Activated CD8-positive, alpha-beta memory T cell treated with anti-CD3 and anti-CD28 coated beads for 4 hours (primary cell): ENCODE measurements at places on chromosomes 5 and 9.

- no peak for DNase-seq
Observed at GRCh38 chr9:86521977-86522376, 167.8 kb upstream of the TUT7 start.

- DNase-seq, result no peak
Observed at GRCh38 chr9:3809724-3810123, 283.9 kb upstream of the RFX3 start.

- DNase-seq, result no peak
Observed at GRCh38 chr5:28014779-28015178, 976.4 kb upstream of the CDH9 start.

- DNase-seq, result no peak
Observed at GRCh38 chr5:179065703-179066102, 5.5 kb downstream of the ZNF354C start.

DNA sequence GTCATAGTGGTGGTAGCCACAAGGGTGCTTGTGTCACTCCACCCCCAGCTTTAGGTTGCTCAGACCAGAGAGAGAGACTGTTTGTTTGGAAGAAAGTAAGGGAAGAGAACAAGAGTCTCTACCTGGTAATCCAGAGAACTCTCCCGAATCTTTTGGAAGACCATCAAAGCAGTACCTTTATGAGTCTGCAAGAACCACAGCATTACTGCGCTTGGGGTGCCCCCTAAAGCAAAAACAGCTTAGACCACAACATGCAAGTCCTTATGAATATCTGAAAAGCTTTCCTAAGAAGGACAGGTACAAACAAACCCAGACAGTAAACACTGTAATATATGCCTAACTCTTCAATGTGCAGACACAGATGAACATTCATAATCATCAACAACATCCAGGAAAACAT, 1398.6 kb upstream of the C9orf72 start:
- no peak for DNase-seq

- no peak for DNase-seq
Observed at GRCh38 chr9:112869917-112870316, 20.8 kb downstream of the SLC46A2 start.

DNA sequence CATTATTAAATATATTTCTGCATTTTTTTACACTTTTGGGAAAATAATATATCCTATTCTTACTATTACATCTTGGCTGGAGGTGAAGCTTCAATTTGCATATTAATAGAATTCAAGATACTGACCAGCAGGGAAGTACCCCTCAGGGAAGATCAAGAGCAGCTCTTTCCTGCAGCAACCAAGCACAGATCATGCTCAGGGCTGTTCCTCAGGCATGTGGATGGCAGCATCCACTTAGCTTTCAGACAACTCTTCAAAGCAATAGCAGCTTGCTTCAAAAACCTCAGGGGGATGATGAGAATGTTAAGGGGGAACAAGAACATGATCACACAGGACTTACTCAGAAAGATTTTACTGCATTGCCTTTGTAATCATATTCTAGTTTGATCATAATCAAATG, 731.8 kb downstream of the SEMA5A start:
- DNase-seq, result no peak

- no peak for DNase-seq
Observed at GRCh38 chr5:40385544-40385943, 294.2 kb upstream of the PTGER4 start.

DNA sequence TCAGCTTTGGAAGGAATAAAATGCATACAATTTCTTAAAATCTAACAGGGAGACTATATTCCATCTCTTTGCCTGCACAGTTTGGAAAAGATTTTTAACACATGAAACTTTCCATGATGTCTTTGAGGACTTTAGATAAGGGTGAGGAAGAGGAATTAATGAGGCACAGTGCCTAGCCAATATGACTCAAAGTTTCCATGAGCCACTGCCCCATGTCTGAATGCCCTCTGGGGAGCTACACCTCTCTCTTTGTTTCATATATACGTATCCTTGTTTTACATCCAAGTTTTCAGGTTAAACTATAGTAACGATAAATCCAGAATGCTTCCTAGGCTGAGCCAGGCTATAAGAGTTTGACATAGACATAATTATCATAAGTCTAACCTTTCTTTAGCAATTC, 349.3 kb upstream of the TLE4 start:
- no peak for DNase-seq

- DNase-seq, result no peak
Observed at GRCh38 chr9:111147041-111147440, 108.8 kb upstream of the LPAR1 start.
